COR-L47 (cell line): ENCODE measurements at places on chromosomes 5 and 9.

- no peak for DNase-seq
These were observed 153.5 kb upstream of the ELAVL2 start for GRCh38 chr9:23979491-23979890.

GRCh38 chr9:86782831-86783230, 164.5 kb downstream of the GAS1 start:
- no peak for DNase-seq

GRCh38 chr5:54873691-54874090, 111.7 kb downstream of the ESM1 start:
- DNase-seq = no peak

DNA sequence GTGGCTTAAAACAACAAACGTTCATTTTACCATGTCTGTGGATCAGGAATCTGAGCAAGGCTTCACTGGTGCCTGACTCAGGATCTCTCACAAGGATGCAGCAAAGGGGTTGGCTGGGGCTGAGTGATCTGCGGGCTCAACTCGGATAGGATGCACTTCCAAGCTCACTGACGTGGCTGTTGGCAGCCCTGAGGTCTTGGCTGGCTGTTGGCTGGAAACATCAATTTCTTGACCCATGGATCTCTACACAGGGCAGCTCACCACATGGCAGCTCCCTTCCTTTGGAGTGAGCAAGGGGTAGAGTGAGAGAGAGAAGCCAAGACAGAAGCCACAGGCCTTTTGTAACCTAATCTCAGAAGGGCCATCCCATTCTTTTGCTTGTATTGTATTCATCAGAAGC, 202.1 kb downstream of the NXNL2 start:
- DNase-seq = no peak

DNA sequence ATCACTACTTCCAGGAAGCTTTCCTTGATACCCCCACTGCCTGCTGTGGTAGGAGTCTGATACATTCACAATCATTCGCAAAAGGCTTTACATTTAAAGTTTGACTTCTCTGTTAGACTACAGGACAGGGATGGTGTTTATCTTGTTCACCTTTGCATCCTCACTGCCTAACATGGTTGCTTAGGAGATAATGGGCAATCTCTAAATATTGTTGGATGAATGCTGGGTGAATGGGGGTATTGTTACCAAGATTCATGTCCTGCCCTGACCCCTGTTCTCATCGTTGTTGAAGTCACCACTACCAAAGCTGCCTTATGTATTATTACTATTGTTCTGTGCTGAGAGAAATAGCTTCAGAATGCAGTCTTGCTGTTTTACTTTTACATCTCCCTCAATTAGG, 7.7 kb upstream of the TMEFF1 start:
- DNase-seq = no peak

DNA sequence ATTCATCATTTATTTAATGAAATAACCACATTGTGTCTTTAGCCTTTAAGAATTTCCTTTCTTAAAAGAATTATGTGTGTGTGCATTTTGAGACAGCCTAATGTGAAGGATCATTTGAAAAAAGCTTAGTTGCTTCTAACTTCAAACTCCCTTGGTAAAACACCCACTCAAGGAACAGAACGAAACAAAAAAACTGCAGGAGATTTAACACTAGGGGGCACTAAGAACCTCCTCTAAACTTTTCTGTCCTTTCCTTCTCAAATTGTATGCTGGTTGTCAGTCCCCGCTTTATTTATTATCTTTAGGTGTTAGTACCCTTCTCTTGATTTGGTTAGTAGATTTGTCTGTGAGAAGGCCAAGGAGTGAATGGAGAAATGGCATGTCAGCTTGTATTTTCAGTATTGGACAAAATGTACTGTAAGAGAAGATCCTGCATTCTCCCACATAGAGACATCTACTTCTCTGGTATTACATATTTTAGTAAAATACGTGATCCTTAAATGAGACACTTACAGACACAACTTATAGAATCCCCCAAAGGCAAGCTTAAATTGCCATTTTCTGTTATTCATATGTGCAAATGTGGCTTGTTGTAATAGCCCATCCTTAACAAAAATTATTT, 229.7 kb downstream of the MRPS30 start:
- no peak for DNase-seq

DNA sequence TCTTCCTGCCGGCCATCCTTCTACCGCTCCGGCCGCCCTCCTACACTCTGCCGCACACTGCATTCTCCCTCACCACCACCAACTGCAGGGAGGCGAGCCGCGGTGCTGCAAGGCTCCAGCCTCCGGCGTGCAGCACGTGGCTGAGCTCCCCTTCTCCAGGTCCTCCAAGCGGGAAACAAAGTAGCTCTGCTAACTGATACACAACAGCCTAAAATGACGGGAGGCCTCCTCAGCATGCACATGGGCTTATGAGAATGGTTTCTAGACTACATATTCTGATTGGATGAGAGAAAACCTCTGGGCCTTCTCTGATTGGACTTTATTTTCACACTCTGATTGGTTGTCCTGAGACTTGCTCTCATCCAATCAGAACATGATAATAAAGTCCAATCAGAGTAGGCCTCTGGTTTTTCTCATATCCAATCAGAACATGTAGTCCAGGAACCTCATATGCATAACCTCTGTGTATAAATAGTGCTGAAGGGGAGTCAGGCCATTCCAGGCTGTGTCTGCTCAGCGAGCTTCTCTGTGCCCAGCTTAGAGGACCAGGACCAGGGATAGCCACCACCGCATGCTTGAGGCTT, 27.0 kb upstream of the ZNF354B start:
- peak; percentile 60 for DNase-seq

- no peak for DNase-seq
These were observed 129.1 kb upstream of the SPRY4 start for GRCh38 chr5:142453932-142454331.

GRCh38 chr5:178462816-178463215, 127.4 kb downstream of the COL23A1 start:
- DNase-seq = no peak
